Natural killer cell treated with Interleukin-12 subunit alpha and Interleukin-12 subunit beta and Interleukin-15 and Interleukin-18, amount 100 ng/mL, for 72 hours (primary cell): ENCODE measurements at places on chromosomes 5 and 9.

- DNase-seq, result no peak
Measured at GRCh38 chr5:10479154-10479721, 37.6 kb downstream of the ROPN1L start.

- no peak for DNase-seq
Measured at GRCh38 chr5:9056046-9056445, 489.8 kb downstream of the SEMA5A start.

DNA sequence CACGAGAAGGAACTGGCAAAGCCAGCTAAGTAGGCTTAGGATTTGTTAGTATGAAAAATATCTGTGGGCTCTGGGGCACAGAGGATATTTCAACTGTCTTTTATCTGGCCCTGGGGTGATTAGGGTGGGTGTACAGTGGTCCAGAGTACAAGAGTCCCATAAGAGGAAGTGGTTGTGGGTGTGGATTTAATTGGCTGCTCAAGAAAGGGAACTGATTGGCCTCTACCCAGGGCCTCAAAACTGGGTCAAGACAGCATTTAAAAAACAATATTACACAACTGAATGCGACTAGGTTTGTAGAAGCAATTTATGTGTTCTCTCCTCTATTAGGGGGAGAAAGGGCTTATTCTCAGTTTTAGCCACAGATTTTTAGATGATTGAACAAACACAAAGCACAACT is 1353.4 kb upstream of the WWC1 start:
- no peak for DNase-seq

- DNase-seq, result no peak
Measured at GRCh38 chr9:132986640-132987620, 8.4 kb downstream of the GFI1B start.

GRCh38 chr5:84779186-84779585 is 394.5 kb upstream of the EDIL3 start:
- DNase-seq, result no peak

- no peak for DNase-seq
Measured at GRCh38 chr5:157986431-157986990, 127.6 kb upstream of the CLINT1 start.

- no peak for DNase-seq
Measured at GRCh38 chr5:122997294-122997693, 39.2 kb downstream of the PPIC start.

DNA sequence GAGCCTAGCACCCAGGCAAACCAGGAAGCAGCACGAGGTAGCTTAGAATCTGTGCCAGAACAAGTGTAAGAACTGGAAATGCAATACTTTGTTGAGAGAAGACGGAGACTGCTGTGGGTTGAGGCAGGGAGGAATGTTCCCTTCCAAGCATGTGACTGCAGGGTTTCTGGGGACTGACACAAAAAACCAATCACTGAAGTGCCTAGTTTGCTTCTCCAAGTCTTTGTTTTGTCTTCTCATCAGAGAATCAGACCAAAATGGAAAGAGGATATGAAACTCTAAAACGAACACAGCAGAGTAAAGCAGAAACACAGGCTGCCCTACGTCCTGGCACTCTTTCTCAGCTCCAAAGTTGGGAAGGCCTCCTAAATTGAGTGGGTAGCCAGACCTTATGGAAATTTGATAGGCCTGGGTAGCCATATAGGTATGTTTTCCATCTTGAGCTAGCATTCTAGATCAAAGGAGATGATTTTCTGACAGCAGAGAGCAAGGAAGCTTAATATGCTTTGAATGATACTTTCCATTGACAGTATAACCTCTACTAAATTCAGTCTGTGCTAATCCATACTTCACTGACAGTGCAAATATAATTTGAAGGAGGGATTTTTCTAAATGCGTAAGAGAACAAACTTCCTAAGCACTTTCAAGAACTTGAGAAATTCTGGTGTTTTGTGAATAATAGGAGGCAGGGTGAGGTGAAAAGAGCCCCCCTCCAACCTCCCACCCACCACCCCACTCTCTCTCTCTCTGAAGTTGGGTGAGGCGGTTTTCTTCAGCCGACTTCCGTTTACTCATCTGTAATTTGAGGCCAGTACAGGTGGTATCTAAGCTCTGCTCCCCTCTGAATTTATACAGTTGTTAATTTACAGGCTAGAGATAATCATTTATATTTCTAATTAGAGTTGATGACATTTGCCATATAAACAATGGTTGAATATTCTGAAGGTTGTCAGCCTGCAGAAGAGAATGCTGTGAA is 5.5 kb downstream of the ADRB2 start:
- no peak for DNase-seq
